ENCODE measurements at places on chromosomes 3 and 15. TPM values are rescaled to one million over a fixed set of nuclear protein-coding genes. Genes with fewer than 3 reads are reported as not detected.

The GOLGA8H gene
- 0.52 TPM for total RNA-seq

The IRAK2 gene
- total RNA-seq: 2.3 TPM

The ZDHHC23 gene
- 2.3 TPM for total RNA-seq

The RPS17 gene
- 1,284 TPM for total RNA-seq

The CCR3 gene
- total RNA-seq: not detected

The VGLL4 gene
- 50.3 TPM for total RNA-seq

The NME9 gene
- not detected for total RNA-seq

The IP6K1 gene
- total RNA-seq: 33.3 TPM

The SLC51B gene
- not detected for total RNA-seq

The PARP15 gene
- total RNA-seq: 3.5 TPM

The LYZL4 gene
- not detected for total RNA-seq

The RBM5 gene
- 108 TPM for total RNA-seq

The GPR27 gene
- total RNA-seq: 5.8 TPM

The DUOX1 gene
- total RNA-seq: 4.4 TPM

The ADGRG7 gene
- not detected for total RNA-seq

The ZNF502 gene
- total RNA-seq: 5.8 TPM

The IL17RB gene
- total RNA-seq: 0.33 TPM

The GP9 gene
- 0.48 TPM for total RNA-seq

The TXNRD3 gene
- total RNA-seq: 12.1 TPM

The RETNLB gene
- not detected for total RNA-seq

The CKMT1B gene
- not detected for total RNA-seq

The CPA3 gene
- 7.1 TPM for total RNA-seq

The ITIH1 gene
- 2.6 TPM for total RNA-seq

The SGO1 gene
- total RNA-seq: 0.19 TPM

The GATM gene
- 26.7 TPM for total RNA-seq

The NR1I2 gene
- total RNA-seq: not detected

The ANKRD63 gene
- total RNA-seq: not detected

The C3orf20 gene
- 0.10 TPM for total RNA-seq

The IGDCC3 gene
- not detected for total RNA-seq

The PLSCR1 gene
- 72.1 TPM for total RNA-seq

The MESP1 gene
- 0.69 TPM for total RNA-seq

The BCL2A1 gene
- total RNA-seq: 3.6 TPM

Measured in posterior vena cava (tissue), 2 donors.